ENCODE measurements at places on chromosomes 5 and 9.

DNA sequence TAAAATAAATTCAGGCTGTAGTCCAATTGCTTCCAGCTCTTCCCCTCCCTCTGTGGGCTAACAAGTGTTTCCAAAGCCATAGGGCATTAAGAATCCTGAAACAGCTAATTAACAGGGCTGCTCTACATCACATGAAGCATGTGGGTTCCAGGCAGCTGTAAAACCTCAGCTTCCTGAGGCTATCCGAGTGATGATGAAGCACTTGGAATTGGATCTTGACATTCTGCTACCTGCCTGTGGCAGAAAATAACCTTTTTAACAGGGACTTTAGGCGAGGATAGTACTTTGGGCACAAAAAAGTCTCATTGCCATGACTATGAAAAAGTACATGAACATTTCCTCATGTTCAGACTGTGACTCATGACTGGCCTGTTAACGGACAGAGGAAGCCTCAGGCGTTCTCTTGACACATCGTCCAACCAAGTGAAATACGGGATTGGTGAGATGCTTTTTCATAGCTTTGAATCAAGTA, 107.2 kb downstream of the PDE4D start:
- DNase-seq, result no peak

GRCh38 chr5:158565017-158565789, 534.5 kb downstream of the EBF1 start:
- DNase-seq, result no peak

DNA sequence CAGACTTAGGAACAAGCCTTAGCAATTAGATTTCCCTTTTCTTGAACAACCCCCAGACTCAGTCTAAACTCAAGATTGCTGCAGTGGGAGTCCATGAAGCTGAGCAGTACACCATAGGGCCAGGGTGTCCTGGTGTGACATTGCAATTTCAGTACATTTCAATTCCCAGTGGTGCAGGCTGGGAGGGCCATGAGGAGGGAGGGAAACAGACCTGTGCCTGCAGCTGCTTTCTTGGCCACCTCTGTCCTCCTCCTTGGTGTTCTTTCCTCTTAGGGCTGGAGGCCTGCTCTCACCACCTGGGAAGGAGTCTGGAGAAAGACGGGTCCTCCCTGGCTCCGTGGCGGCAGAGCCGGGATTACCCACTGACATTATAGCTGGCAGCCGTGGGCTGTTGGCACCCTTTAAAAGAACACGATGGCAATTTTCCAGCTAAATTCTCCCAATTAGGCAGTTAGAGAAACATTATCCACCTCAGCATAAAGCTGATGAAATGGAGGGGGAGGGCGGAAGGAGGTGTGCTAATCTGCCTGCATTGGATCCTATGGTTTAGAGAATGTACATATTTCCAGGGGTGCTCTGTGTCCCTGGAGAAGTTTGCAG, 186.4 kb downstream of the SLIT3 start:
- DNase-seq, result no peak

DNA sequence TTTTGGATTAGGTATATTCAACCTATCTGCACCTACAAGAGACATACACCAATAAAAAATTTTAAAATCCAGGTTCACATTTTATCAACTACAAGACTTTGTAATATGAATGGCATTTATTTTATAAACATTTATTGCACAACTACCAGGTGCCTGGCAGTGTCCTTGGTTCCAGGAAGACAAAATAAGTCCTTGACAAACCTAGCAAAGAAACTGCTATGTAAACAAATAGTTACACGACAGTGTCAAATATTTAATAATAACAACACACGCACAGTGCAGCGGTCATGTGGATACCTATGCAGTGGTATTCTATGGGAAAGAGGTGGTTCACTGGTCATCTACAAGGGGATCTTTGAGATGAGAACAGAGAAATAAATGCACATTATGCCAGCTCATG, 120.7 kb downstream of the MYO10 start:
- DNase-seq, result no peak

DNA sequence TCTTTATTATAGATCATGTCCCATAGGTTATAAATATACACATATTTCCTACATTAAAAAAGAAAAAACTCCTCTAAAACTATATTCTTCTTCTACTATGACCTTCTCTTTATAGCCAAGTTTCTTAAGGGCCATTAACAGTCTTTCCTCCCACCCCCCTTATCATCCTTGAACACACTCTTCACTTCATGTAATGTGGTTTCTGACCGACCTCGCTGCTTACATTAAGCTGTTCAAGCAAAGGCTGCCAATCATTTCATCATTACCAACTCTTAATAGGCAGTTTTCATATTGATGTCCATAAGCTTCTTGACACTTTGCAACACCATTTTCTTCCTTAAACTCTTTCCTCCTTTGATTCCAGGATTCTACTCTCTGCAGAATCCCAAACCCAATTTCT, 283.0 kb upstream of the PCSK5 start:
- DNase-seq, result no peak

DNA sequence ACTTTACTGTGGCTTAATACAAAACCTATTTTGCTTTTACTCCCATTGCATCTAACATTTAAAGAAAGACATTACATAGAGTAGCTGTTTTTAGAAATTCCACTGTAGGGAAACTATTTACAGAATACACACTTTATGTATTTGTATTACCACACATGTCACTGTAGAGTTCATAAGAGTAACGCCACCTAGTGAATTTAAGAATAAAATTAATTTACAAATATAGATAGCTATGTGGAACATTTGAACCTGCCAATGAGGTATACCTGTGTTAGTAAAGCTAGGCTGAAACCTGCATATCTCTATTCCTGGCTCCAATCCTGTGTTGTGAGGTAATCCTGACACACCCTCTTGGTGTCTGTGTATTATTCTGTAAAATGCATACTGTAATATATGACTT, 234.4 kb downstream of the MAST4 start:
- no peak for DNase-seq

GRCh38 chr5:154244476-154244875, 53.9 kb downstream of the GALNT10 start:
- DNase-seq, result no peak

DNA sequence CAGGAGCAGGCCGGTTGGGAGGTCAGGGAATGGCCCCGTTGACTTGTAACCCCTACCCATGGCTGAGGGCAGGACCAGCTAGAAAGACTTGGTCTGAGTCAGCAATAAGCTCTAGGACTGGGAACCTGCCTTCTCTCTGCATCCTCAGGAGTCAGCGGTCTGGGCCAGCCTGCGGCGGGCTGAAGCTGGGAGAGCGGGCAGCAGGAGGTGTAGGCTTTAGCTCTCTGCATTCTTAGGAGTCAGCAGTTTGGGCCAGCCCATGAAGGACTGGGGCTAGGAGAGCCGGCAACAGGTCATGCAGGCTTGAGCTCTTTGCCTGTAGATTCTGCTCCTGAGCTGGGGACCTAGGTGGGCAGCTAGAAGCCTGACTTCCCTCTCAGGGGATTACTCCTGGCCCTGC, 6.4 kb upstream of the SMIM32 start:
- DNase-seq, result no peak

GRCh38 chr5:14217587-14217986, 74.4 kb downstream of the TRIO start:
- DNase-seq, result no peak

DNA sequence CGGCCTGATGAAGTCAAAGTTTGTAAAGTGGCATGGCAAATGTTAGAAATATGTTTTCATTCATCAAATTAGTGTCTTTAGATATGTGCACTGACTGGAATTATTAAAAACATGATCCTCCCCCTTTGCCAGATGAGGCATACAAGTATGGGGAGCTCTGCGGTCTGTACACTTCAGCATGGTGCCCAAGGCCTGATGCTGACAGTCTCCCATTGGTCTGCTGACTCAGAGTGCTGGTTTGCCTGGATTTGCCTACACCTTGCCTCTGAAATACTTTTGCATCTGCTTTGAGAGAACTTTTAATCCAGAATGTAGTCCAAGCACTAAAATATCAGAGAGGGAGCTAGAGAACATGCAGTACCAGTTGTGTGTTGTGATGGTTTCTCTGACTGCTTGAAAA, 354.3 kb upstream of the ACTBL2 start:
- DNase-seq, result no peak

Measured in stimulated activated naive CD4-positive, alpha-beta T cell treated with Interleukin-2 at 50 U/mL for 16 hours (primary cell).